ENCODE measurements at places on chromosomes 16 and 17.

DNA sequence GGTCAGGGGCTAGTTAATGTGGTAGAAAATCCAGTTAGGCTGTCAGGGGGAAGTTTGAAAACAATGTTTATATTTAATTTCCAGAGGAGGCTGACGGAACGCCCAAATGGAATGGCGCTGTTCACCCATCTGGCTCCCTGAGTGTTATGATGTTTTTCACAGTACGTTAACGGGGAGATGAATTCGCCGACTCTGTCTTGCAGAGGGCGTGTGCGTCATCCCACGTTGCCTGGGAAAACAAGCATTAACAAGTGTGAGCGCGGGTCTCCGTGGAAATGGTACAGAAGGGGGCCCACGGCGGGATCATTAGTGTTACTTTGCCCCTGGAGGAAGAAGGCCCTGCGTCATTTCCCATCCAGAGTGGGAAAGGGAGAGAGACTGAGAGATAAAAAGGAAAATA, 29.6 kb downstream of the RGS9 start:
- H3K4me1 ChIP-seq = no peaks in the 10 kb centered on the region
- H3K27ac ChIP-seq = no peak overlapping the region
- H3K36me3 ChIP-seq = no peaks in the 10 kb centered on the region
- no peak overlapping the region for H3K4me3 ChIP-seq
- no peak for DNase-seq
- H3K27me3 ChIP-seq = no peaks in the 10 kb centered on the region

GRCh38 chr17:72270273-72270924, 149.6 kb downstream of the SOX9 start:
- no peak for DNase-seq
- no peak overlapping the region for H3K27ac ChIP-seq
- H3K36me3 ChIP-seq = no peaks in the 10 kb centered on the region
- no peaks in the 10 kb centered on the region for H3K27me3 ChIP-seq

DNA sequence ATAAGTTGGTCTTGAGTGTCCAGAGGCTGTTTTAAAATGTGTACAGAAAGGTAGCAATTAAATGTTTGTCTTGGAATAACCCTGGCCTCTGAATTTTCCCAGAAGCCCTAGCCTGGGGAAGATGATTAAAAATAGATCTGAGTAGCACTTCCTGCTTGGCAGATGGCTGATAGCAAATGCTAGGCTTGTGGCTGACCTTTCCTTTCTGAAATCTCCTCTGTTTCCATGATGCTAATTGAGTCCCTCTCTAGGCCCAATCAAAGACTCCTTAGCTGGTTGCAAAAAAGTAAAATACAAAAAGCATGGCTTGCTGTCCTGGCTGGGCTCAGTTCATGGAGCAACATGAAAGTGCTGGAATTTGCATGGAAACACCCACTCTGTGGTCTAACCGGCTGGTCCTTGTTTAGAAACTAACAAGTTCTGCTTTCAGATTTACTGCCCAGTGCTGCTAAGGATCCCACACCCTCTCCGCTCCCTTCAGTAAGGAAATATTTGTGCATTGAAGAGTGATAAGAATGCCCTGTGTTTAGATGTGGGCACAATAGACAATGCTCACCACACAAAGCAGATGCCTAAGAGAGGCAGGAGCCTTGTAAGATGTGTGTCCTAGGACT, 40.8 kb downstream of the YPEL2 start:
- peaks cover 25% of the 10 kb centered on the region for H3K4me1 ChIP-seq
- DNase-seq = no peak
- no peak overlapping the region for H3K27ac ChIP-seq
- H3K4me3 ChIP-seq = no peak overlapping the region
- H3K36me3 ChIP-seq = no peaks in the 10 kb centered on the region

- DNase-seq = no peak
- H3K27ac ChIP-seq = no peak overlapping the region
- H3K4me1 ChIP-seq = no peaks in the 10 kb centered on the region
Measured at GRCh38 chr17:7977039-7977438, 25.4 kb upstream of the GUCY2D start.

GRCh38 chr16:87764600-87765472, 950 bp downstream of the KLHDC4 start:
- peak overlapping the region; percentile 68 for H3K27ac ChIP-seq
- peaks cover 16% of the 10 kb centered on the region for H3K36me3 ChIP-seq
- peaks cover 8% of the 10 kb centered on the region for H3K4me1 ChIP-seq

DNA sequence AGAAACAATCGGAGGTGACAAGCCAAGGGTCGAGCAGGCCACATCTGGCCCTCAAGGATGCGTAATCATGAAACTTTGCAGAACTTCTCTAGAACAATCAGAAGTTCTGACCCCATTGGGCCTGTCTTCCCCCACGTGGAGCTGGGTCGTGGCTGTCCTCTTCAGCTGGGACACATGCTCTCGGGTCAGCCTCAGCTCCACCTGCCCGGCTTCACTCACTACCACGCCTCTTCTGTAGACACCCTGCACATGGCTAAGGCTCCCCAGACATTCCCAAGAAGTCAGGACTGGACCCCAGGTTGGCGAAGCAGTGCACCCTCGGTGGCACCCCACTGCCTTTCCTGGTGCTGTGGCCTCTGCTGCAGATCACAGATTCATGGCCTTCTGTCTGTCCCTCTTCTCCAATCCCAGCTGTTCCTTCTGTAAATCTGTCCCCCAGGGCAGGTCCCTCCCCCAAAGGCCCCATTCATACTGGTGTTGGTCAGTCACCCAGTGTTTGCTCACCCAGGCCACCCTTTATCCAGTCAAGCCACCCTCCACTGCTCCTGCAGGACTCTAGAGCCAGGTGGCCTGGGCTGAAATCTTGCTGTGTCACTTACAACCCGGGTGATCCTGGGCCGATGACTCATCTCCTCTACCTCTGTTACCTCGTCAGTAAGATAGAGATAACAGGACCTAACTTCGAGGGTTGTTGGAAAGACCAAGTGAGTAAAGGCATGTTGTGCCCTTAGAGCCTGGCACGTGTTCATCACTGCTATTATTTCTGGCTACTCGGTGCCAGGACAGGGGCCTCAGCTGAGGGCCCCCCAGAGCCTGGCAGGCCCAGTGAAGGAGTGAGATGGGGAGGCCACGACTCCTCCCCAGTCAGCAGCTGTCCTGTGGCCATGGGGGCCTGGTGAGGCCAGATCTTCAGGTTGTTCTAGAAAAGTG, 1.4 kb upstream of the SLC5A11 start:
- no peaks in the 10 kb centered on the region for H3K27me3 ChIP-seq
- no peak overlapping the region for H3K4me3 ChIP-seq
- H3K36me3 ChIP-seq = no peaks in the 10 kb centered on the region
- peaks cover 16% of the 10 kb centered on the region for H3K4me1 ChIP-seq

DNA sequence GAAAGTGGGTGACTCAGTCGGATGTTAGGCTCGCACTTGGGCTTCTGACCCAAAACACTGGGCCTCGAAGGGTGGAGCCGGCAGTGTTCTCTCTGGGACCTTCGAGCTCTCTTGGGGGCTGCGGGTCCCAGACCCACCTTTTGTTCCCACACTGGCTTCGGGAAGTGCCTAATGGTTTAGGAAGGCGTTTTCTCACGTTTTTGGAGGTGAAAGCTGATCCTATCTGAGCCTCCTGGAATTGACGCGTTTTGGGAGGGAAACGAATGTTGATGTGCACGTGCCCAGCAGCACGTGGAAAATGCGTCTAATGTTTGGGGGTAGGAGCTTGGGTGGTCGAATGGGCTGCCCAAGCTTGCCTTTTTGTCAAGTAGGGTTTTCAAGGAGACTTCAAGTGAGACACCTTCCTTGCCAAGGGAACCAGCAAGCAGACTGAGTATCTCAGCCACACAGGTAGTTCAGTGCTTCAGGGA, 666 bp downstream of the HGS start:
- H3K4me1 ChIP-seq = peaks cover 23% of the 10 kb centered on the region
- no peak for DNase-seq
- peak overlapping the region; percentile 92 for H3K27ac ChIP-seq
- H3K4me3 ChIP-seq = peak overlapping the region; percentile 99
- H3K36me3 ChIP-seq = peaks cover 46% of the 10 kb centered on the region
- H3K27me3 ChIP-seq = no peaks in the 10 kb centered on the region

DNA sequence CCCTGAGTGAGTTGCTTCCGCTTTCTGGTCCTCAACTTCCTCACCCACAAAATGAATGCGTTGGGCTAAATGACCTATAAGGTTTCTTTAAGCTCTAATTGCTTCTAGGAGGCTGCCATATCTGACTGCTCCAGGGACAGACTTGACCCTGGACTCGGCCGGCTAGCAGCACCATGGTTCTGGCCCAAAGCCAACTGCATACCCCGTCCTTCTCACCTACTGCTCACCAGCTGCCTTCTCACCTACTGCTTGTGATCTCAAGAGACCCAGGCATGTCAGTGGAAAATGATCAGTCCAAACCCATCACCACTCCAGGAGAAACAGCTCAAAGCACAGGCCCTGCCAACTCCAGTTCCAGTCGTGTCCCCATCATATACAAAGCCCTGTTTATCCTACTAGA, 124.3 kb upstream of the IRX5 start:
- no peak for DNase-seq
- H3K4me3 ChIP-seq = no peak overlapping the region
- no peaks in the 10 kb centered on the region for H3K36me3 ChIP-seq

GRCh38 chr16:4675864-4676786, 17.2 kb upstream of the NUDT16L1 start:
- no peaks in the 10 kb centered on the region for H3K27me3 ChIP-seq
- no peak overlapping the region for H3K4me3 ChIP-seq
- H3K27ac ChIP-seq = no peak overlapping the region
- no peak for DNase-seq
- H3K36me3 ChIP-seq = 0 out of 2 replicates have a peak, but pooled peaks cover 6% of the 10 kb centered on the region

DNA sequence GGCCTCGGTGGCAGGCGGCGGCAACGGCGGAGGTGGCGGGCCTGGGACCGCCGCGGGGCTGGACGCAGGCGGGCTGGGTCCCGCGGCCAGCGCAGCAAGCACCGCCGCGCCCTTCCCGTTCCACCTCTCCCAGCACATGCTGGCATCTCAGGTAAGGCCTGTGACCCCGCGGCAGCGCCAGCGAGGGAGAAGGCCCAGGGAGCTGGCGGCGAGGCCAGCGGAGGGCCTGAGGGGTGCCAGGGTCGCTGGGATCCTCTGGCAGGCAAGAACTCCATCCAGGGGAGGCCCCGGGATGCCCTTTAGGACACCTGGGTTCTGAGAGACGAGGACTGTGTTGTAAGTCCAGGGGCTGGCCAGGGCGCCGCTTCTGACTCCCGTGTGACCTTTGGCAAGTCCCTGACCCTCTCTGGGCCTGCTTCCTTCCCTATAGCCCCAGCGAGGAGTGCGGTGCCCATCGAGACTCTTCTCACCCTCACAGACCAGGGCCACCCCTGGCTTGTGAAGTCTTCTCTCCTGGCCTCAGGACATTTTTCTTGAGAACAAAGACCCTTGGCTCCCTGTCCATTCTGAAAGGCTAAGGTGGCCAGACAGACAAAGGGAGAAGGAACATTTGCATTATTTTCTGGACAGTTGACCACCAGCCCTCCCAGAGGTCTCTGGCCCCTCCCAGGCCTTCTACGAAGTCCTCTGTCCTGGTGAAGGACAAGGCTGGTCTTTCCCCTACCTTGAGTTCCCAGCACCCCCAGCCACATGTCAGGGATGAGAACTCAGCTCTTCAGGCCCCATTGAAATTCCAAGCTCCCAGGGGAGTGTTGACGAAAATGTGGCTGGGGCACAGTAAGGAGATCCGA, 6.3 kb downstream of the TBX2 start:
- no peaks in the 10 kb centered on the region for H3K36me3 ChIP-seq
- DNase-seq = no peak
- H3K4me1 ChIP-seq = peaks cover 15% of the 10 kb centered on the region
- H3K4me3 ChIP-seq = no peak overlapping the region
- no peaks in the 10 kb centered on the region for H3K27me3 ChIP-seq
